ENCODE measurements at places on chromosomes 3 and 15. TPM values are rescaled to one million over a fixed set of nuclear protein-coding genes. Genes with fewer than 3 reads are reported as not detected.

The GLDN gene
- total RNA-seq: 3.7 TPM

The MSL2 gene
- 23.2 TPM for total RNA-seq

The ERC2 gene
- total RNA-seq: not detected

The TMIE gene
- not detected for total RNA-seq

The SNURF gene
- total RNA-seq: 4.2 TPM

The PLIN1 gene
- 11.2 TPM for total RNA-seq

- DNase-seq: no peak
Observed at GRCh38 chr3:58388550-58389091, 45.0 kb downstream of the PDHB start.

DNA sequence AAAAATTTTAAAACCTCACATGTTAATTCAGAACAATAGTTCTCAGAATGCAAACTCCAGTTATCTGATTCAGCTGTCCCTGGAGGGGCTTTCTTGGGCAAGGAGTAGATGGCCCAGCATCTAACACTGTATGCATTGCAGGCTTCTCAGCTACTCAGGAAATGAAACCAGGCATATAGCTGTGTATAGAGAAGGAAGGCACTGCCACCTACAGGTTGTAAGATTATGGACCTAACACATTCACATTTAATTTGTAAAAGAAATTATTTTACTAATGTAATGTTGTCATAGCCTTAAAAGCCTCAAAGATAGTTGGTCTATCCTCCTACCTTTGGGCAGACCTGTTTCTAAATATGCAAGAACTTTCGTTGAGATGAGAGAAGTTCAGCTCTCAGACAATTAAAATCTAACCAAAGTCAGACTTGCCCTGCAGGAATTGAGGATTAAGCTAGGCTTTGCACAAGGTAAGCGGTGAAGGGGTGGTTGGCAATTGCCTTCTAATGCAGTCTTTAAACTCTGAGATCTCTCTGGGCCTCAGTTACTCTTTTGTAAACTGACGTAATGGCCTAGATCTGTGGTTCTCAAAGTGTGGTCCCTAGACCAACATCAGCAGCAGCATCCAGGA lies 132.8 kb upstream of the SLC24A5 start:
- DNase-seq: no peak

DNA sequence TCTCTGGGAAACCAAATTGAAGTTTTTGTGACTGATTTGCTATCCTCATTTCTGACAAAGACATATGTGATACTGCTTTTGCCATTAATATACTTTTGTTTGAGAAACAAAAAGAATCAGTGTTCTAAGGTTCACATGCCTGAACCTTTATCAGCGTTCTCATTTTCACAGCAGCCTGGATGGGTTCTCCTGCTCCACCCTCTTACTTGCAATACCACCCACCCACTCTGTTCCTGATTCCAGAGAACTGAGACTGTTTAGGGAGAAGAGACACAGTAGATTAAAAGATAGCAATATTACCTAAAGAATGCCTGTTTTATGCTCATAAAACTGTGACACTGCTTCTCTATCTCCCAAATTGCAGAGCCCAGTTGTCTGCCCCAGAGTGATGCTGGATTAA lies 25.8 kb upstream of the ARL6 start:
- DNase-seq: no peak

DNA sequence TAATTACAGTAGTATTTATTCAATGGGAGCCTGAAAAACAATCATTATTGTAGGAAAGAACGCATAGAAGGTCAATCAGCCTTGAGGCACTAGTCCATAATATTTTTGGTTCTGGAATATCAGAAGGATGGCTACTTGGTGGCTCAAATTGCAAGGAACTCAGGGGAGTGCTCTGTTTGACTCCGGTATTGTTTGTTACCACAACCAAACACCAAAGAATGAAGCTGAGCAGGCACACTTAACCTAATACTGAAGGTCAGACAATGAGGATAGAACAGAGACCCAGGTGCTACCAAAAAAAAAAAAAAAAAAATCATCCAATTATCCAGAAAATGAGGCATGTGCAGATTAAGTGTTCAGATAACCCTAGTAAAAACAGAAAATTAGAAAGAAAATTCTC lies 11.1 kb upstream of the SATB1 start:
- DNase-seq: no peak

GRCh38 chr15:56390739-56391267 lies 25.6 kb downstream of the TEX9 start:
- DNase-seq: no peak

- no peak for DNase-seq
Observed at GRCh38 chr3:158961471-158961870, 159.6 kb downstream of the MFSD1 start.

DNA sequence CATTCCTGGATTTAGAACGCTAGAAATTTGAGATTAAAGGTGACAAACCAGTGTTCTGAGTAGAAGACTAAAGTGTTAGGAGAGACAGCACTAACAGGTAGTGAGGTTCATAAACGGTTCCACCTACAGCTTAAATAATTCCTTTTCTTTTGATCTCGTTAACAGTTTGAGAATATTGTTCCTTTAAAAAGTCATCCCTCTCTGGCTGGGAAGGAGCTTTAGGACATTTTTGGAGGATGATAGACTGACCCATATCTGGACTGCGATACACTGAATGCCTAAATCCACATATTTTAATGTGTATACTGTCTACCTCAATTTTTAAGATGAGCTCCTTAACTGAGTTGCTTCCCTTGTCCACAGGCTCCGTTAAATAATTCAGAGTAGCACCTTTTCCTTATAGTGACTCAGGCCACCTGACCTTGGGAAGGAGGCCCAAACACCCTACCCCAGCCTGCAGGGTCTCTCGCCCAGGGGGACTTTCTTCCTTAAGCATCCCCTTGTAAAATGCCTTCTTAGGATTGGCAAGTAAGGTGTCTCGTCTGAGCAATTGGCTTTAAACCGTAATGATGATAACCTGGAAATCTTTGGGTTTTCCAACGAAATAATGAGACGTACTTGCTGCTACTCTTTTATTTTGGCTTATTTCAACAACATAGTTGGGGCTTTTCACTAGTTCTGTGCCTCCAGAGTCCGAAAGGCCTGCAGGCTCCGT lies 3.3 kb downstream of the TRIM71 start:
- DNase-seq: no peak

- DNase-seq: no peak
Observed at GRCh38 chr3:117059956-117060270, 350.3 kb downstream of the TUSC7 start.

GRCh38 chr3:13966302-13966701 lies 86.4 kb upstream of the WNT7A start:
- DNase-seq: no peak

All from transverse colon (tissue), 4 donors.